ENCODE measurements at places on chromosomes 7 and 10.
A peak's percentile ranks its signal among the peaks of the same experiment; 100 is the strongest.

GRCh38 chr10:90905925-90906324 lies 15.0 kb downstream of the ANKRD1 start:
- no peak for DNase-seq

- DNase-seq = no peak
These were observed 78.4 kb downstream of the PDE1C start for GRCh38 chr7:31991846-31992245.

- DNase-seq = no peak
These were observed 95.7 kb downstream of the PKD1L1 start for GRCh38 chr7:47852330-47853245.

DNA sequence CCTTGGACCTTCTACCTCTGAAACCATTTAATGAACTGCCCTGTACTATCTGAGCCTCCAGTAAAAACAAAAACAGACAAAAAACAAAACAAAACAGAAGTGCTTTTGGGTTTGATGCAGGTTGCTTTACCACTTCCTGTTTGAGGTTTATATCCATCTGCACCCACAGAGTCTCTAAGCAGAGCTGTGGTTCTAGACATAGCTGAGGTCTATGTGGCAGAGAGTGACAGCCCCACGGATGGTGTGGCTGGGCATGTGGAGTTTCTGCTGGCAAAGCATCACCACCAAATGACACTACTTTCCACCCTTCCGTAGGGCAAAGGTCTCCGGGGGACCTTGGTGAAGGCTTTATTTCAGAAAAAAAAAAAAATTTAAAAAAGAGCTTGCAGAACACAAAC lies 754.2 kb downstream of the GRID1 start:
- DNase-seq = peak; percentile 23

GRCh38 chr7:47401611-47402570 lies 180.0 kb downstream of the TNS3 start:
- no peak for DNase-seq

DNA sequence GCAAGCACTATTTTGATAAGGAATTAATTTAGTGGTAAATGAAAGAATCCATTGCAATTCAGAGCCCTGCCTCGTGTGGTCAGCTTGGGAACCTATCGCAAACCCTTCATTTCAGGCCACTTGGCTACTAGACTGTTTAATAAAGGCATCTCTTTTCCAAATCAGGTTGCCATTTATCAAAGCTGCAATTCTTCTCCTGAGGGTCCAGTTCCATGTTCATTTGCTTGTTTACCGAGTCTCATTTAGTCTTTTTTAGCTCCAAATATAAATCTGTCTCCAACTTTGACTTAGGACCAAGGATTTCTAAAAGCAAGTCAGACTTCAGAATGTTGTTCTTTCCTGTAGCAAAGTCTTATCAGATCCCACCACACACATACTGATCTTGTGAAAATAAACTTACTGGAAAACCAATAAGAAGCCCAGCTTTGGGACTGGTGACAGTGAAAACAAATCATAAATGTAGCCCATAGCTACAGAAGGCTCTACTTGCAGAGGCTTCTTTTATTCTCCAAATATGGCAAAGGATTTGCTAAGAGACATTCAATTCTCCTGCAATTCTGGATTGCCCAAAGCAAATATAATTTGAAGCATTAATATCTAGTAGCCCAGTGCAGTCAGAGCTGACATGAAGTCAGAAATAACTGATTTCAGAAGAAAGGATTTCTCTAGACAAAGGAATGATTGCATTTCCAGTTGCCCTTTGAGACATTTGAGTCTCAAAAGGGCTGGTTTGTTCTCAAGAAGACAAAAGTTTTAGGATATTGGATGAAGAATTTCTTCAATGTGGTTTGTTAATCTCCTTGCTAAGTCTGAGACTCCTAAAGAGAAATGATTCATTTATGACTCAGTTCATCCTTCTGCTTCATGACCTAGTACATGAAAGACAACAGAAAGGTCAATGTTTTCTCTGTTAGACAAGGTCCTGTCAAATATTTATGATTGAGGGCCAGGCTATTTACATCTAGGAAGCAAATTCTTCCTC lies 28.0 kb downstream of the PPP1R3C start:
- no peak for DNase-seq

DNA sequence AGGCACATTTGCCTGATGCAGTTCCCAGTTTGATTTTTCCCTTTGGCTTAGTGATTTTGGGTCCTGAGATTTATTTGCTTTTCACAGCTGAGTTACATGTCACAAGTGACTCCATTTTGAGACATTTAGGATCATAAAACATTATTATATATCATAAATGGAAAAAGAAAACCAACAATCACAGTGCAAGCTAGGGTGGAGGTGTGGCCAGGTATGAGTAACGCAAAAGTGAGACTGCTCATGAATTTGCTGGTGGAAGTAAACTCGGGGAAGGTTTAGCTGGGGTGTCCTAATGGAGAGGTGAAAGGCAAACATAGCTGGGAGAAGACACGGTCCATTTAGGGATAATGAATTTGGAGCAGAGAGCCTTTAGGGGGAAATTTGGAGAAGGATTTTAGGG lies 21.7 kb upstream of the UCN3 start:
- no peak for DNase-seq

GRCh38 chr10:78194539-78195402 lies 161.1 kb downstream of the RPS24 start:
- no peak for DNase-seq

DNA sequence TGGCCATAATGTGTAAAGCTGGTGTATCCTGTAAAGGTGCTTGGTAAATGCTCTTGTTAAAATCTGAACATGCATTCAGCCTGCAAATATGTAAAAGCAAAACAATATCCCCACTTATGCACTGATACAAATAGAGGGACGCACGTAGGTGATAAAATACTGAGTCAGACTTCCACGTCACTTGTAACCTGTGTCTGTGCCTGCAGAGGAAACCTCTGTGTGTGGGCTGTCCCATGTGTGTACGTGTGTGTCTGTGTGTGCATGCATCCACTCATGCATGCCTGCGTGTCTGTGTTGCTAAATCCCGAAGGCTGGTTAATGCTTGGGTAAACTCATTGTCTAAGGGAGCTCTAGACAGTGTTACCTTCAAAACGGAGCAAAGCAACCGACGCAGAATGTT lies 68.9 kb downstream of the KLF6 start:
- no peak for DNase-seq

GRCh38 chr7:1673581-1674118 lies 3.6 kb downstream of the ELFN1 start:
- DNase-seq = no peak

- DNase-seq = no peak
These were observed 50.3 kb downstream of the LRRC4 start for GRCh38 chr7:127980901-127981300.

GRCh38 chr7:47455872-47456185 lies 126.1 kb downstream of the TNS3 start:
- no peak for DNase-seq

DNA sequence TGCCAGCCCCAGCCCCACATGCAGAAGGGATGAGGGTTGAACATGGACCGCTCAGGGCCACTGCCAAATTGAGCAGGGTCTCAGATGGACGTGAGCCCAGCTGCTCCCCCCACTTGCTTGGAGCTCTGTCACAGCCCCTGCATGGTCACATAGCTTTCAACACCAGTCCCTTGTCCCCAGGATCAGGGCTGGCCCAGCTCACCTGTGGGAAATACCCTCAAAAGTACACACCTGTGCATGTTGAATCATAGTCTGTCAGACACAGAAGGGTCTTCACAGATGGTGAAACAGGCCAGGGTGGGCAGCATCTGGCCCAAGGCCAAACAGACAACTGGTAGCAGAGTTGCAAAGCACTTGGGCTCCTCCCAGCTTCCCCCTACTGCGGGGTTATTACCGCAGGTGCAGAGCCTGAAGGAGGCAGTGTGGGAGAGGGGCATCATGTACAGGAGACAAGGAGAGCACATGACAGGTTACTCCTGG lies 77.6 kb upstream of the UNC5B start:
- DNase-seq = no peak

- DNase-seq = no peak
These were observed 253.6 kb downstream of the KCNMA1 start for GRCh38 chr10:77383861-77384553.

DNA sequence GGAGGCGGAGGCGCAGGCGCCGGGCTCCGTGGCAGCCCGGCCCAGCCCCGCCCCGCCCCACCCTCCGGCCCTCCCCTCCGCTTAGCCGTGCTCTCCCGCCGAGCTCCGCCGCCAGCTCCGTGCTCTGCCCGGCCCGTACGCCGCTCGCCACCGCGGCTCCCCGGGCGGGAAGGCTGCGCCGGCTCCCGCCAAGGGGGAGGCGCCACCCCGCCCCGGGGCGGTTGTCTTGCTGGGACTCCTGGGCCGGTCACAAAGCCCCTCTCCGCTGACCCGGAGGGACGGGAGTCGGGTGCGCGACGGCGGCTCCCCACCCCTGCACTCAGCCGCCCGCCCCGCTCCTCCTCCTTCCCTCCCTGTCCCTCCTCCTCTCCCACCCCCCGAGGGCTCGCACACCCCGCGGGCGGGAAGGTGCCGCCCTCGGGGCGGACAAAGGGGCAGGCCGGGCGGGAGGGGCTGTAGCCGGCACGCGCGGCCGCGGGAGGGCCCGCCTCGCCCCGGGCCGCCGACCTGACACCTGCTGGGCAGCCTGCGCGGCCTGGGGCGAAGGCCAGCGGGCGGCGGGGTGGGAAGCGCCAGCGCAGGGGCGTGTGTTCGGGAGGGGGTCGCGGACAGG lies 11.5 kb upstream of the SP8 start:
- no peak for DNase-seq

- DNase-seq = no peak
These were observed 174.3 kb downstream of the FANK1 start for GRCh38 chr10:126070476-126071215.

- DNase-seq = no peak
These were observed 86.8 kb upstream of the STEAP1B start for GRCh38 chr7:22586786-22587140.

- no peak for DNase-seq
These were observed 348.5 kb downstream of the KCNMA1 start for GRCh38 chr10:77289027-77289501.

- DNase-seq = no peak
These were observed 99.1 kb downstream of the GRID1 start for GRCh38 chr10:86267286-86268195.

DNA sequence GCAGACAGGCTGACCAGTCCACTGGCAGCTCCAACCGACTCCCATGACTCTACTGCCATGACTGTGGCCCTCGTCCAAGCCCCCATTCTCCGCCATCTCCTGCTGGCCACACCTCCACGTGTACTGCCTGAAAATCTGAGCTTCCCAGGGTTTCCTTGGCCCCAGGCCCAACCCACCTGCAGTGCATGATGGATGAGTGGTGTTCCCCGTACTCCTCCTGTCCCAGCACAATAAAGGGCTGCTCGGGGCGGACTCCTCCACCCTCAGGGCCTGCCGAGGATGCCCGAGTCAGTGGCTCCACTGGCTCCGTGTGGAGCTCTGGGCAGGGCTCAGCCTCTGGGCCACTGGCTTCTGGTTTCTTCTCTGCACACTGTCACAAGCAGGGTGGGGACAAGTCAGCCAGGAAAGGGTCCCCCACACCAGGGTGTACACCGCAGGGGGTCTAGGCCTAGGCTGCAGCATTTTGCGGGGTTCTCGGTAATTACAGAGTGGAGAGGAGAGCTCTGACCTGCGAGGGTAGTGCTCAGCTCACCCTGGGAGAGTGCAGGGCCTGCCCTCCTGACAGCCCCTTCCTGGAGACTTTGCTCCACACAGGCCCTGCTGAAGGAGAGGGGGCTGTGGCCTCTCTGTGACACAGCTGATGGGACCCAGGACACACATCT lies 15.2 kb downstream of the WDR91 start:
- DNase-seq = no peak

- no peak for DNase-seq
These were observed 1.7 kb upstream of the STK32C start for GRCh38 chr10:132309471-132309865.

- no peak for DNase-seq
These were observed 43.7 kb downstream of the FAM53B start for GRCh38 chr10:124700293-124701037.

- no peak for DNase-seq
These were observed 3.9 kb upstream of the CUEDC2 start for GRCh38 chr10:102436312-102436711.

- DNase-seq = peak; percentile 18
These were observed 190.4 kb downstream of the DGKI start for GRCh38 chr7:137656227-137656849.

- DNase-seq = no peak
These were observed 178.2 kb downstream of the COBL start for GRCh38 chr7:51138123-51139085.

DNA sequence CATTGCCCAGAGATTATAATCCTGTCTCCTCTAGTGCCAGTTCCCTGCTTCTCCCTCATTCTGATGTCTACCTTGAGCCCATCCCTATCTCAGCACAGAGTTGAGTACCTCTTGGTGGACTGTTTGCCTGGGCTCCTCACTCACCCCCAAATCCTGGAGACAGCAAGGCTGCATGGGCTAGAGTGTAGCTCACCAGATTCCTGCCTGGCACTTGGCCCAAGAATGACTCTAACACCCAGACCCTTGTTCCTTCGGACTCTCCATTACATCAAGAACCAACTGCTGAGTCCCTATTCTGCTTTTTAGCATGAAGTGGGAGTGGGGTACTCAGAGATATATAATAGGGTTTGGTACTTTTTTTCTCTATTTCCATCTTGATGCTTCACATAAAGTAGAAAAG lies 22.1 kb downstream of the FAM13C start:
- DNase-seq = no peak

- DNase-seq = no peak
These were observed 724 bp downstream of the CFAP46 start for GRCh38 chr10:132941640-132942051.

GRCh38 chr7:14197280-14197679 lies 207.8 kb upstream of the ETV1 start:
- DNase-seq = no peak

GRCh38 chr7:26454180-26454579 lies 162.5 kb downstream of the SNX10 start:
- no peak for DNase-seq

DNA sequence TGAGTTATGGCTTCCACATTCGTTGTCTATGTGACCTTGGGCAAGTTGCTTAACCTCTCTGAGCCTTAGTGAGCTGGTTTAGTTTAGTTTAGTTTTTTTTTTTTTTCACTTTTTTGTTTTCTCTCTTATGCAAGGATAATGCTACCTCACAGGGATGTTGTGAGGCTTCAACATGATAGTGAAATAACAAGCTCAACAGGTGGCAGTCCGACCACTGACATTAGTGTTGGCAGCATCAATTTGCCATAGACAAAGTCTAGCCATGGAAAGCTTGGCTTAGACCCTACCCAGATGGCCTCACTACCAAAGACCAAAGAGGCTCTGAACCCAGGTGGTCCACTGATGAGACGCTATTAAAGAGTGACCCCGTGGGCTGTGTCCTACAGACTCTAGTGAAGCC lies 27.2 kb upstream of the UNC5B start:
- DNase-seq = no peak

- DNase-seq = no peak
These were observed 205.0 kb downstream of the DIP2C start for GRCh38 chr10:484441-484924.

GRCh38 chr10:89398003-89398749 lies 5.8 kb downstream of the IFIT1 start:
- no peak for DNase-seq
